ENCODE measurements at places on chromosomes 4 and X.

DNA sequence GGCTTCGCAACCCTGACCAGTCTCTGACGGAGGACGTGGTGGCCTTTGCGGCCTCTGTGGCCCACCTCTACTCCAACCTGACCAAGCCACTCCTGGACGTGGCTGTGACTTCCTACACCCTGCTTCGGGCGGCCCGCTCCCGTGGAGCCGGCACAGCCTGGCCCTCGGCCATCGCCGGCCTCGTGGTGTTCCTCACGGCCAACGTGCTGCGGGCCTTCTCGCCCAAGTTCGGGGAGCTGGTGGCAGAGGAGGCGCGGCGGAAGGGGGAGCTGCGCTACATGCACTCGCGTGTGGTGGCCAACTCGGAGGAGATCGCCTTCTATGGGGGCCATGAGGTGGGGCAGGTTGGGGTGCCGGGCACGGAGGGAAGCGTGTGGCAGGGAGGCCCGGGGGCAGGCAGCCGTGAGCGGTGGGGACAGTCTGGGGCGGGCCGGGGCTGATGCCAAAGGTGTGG lies 1.2 kb downstream of the ABCD1 start:
- no peak for DNase-seq

DNA sequence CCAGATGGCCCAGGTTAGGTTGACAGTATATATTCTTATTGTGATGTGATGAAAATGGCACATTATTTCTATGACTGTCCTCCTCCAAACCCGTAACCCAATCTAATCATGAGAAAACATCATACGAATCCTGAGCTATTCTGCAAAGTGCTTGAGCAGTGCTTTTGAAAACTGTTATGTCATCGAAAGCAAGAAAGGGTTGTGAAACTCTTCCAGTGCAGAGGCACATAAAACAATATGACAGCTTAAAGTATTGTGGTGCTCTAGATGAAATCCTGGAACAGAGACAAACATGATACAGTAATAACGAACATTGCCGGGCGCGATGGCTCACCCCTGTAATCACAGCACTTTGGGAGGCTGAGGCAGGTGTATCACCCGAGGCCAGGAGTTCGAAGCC lies 1648.0 kb downstream of the STIM2 start:
- no peak for DNase-seq

DNA sequence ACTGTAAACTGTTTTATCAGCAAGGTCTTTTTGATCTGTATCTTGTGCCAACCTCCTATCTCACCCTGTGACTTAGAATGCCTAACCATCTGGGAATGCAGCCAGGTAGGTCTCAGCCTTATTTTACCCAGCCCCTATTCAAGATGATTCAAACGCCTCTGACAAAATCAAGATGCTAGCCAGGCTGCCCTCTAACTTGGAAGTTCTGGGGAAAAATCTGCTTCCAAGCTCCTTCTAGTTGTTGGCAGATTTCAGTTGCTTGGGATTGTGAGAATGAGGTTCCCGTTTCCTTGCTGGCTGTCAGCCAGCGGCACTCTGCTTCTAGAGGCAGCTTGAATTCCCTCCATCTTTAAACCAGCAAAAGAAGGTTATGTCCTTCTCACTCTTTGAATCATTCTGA lies 34.7 kb downstream of the LUZP4 start:
- DNase-seq: no peak

GRCh38 chrX:1392376-1393068 lies 609 bp upstream of the SLC25A6 start:
- DNase-seq: no peak

DNA sequence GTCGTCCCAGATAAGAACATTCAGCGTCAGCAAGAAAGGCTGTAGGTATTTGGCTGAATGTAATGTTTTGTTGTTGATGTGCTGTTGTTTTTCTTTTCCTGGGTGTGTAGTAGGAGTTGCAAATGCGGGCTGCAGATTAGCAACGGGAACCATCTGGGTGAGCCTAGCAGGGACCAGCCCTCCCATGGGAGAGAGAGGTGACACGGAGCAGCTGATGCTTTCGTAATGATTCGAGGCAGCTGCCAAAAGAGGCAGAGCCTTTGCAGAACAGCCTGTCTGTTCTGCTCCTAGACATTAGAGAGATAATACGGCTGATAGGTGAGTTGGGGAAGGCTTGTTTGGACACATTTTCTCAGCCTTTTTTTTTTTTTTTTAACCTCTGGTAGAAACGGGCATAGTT lies 25.3 kb downstream of the ARSF start:
- no peak for DNase-seq

GRCh38 chrX:154661899-154662298 lies 8.5 kb upstream of the CTAG2 start:
- no peak for DNase-seq

GRCh38 chr4:121676345-121677075 lies 20.3 kb downstream of the ANXA5 start:
- no peak for DNase-seq

Measured in stimulated activated CD4-positive, alpha-beta T cell treated with anti-CD3 and anti-CD28 coated beads, TNF-alpha, amount 100 ng/mL, for 4 hours (primary cell).